ENCODE measurements at places on chromosomes 6 and 20.

- no peak for DNase-seq
Observed at GRCh38 chr6:47323321-47323720, 13.6 kb upstream of the TNFRSF21 start.

- DNase-seq: no peak
Observed at GRCh38 chr20:41052742-41053419, 24.3 kb downstream of the TOP1 start.

DNA sequence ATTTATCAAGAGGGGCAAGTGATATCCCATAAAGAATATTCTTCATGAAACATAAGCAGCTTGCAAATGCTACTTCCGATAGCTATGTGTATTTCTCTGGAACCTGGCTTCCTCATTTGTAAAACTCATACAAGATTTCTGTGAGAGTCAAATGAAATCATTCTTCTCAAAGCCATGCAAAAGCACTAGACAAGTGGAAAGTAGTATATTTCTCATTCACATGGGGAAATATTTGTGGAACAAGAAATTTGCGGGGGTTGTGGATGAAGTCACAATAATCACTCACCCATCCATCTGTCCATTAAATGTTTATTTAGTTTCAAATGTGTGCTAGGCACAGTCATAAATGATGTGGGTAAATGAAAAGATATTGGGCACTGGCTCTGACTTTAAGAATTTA lies 150.5 kb downstream of the IPCEF1 start:
- no peak for DNase-seq

DNA sequence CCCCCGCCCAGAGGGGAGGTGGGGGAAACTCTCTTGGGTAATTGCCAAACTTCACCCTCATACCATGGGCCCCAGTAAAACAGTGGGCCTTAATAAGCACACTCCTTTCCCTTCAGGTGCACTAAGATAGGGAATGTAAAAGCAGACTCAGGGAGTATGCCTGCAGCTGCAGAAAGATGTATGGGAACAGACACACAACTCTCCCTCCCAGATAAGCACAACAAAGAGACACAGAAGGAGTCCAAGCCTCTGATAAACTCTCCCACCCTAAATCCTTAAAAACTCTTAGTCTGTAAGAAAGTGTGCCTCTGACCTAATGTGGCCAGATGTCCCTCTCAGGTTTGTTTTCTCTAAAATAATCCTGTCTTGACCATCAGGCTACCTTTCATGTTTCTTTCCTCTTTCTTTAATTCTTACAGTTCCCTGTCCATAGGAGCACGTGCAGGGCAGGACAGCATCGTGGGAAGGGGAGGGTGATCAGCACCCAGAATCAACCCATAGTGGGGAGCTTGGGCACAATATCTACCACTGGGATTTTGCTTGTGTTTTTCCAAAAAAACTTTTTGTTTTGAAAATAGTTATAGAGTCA lies 11.3 kb upstream of the CTCFL start:
- DNase-seq: no peak

GRCh38 chr6:40369891-40370290 lies 217.3 kb downstream of the LRFN2 start:
- DNase-seq: no peak

GRCh38 chr20:48024539-48024938 lies 239.3 kb upstream of the SULF2 start:
- DNase-seq: no peak
